Fibroblast of skin of scalp (primary cell): ENCODE measurements at places on chromosomes 2 and 18.

DNA sequence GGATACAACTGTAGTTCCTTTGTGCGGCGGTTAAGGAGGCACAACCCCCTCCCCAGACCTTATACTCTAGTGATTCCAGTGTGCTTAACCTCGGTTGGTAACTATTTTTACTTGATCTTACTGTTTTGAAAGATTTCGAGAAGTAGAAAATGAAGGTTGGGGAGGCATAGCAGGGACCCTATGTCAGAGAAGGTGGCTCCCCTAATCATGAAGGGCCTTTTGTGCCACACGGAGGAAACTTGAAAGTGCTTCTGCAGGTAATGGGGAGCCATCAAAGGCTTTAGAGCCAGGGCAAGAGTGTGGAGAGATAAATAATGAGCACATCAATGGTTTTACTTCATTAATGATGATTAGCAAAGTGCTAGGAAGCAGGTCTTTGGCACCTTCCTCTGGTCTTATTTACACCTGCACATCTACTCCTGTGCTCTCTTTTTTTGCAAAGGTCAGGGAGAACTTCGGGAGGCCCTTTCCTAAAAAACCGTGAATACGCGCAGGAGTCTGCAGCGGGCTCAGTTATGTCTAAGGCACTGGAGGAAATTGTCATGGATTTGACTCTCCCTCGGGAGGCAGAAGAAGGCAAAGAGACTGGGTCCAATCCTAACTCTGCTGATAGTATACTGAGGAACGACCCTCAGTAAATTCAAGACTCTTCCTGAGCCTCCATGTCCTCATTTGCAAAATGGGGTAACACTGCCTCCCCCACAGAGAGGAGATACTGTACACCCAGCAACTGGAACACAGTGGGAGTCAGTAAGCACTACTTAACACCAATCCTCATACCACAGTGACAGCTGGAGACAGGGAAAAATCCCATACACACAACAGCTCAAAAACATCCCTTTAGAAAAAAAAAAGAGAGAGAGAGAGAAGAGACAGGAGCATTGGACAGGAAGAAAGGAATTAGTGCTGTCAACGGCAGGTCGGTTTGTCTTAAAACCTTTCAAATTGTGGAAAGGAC is 81.6 kb downstream of the DDX1 start:
- DNase-seq: no peak

DNA sequence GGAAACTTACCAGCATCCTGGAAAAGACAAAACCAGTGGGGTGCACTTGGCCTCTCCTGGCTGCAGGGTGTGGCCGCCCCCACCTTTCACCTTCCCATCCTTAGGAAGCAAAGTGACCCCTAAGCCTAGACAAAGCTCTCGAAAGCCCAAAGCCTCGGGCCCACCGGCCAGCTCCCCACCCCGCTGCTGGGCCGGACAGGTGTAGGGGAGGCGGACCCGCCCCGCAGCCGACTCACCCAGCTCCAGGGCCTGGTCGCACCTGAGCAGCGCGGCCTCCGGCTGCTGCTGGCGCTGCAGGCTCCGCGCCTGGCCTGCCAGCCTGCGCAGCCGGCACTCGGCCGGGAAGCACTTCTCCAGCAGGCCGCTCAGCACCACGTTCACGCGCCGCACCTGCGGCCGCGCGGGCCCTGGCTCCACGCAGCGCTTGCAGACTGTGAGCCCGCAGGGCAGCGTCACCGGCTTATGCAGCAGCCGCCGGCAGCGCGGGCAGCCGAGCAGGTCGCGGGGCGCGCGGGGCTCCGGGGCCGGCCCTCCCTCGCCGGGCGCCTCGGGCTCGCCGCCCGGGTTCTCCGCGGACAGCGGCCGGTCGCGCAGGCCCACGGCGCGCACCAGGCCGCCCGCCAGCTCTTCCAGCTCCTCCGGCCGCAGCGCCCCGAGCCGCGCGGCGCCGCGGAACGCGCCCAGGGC is 979 bp downstream of the LONRF2 start:
- DNase-seq: peak; percentile 7

DNA sequence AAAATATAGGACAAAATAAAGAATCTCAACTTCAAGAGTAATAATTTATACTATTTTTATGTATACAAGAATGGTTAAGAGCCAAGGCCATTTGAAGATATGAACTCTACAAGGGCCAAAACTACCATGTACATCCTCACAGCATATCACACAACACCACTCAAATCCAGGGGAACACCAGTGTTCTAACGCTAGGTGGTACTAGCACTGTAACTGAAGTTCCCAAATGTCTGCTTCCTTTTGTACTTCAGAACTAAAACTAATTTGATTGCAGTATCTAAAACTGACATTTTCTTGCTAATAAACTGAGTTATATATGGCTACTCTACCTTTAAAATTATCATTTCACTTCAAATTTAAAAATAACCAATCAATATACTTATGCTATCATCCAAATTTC is 47.0 kb downstream of the REV1 start:
- DNase-seq: no peak

- no peak for DNase-seq
Measured at GRCh38 chr2:206970589-206971360, 31.5 kb downstream of the CPO start.

DNA sequence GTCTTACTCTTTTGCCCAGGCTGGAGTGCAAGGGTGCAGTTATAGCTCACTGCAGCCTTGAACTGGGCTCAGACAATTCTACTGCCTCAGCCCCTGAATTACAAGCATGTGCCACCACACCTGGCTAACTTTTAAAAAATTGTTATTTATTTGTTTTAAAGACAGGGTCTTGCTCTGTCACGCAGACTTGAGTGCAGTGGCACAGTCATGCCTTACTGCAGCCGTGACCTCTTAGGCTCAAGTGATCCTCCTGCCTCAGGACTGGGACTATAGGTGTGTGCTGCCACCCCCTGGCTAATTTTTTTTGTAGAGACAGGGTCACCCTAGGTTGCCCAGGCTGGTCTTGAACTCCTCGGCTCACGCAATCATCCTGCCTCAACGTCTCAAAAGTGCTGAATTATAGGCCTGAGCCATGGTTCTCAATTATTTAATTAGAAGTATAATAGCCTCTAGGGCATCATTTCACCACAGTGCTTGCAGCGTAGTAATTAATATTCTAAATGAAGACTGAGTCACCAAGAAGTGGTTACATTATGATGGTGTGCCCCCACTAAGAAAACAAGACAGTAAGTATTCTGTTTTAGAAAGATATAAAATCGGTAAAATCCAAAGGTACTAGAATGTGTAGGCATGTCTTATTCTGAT is 69.6 kb downstream of the EML4 start:
- DNase-seq: peak; percentile 27

- DNase-seq: no peak
Measured at GRCh38 chr2:218223046-218223445, 6.1 kb downstream of the ARPC2 start.

GRCh38 chr2:17010104-17010503 is 344.5 kb upstream of the CYRIA start:
- DNase-seq: no peak

- peak; percentile 30 for DNase-seq
Measured at GRCh38 chr18:48889115-48889941, 61.4 kb downstream of the SMAD7 start.

- DNase-seq: peak; percentile 12
Measured at GRCh38 chr2:223196331-223196730, 144.3 kb downstream of the KCNE4 start.

DNA sequence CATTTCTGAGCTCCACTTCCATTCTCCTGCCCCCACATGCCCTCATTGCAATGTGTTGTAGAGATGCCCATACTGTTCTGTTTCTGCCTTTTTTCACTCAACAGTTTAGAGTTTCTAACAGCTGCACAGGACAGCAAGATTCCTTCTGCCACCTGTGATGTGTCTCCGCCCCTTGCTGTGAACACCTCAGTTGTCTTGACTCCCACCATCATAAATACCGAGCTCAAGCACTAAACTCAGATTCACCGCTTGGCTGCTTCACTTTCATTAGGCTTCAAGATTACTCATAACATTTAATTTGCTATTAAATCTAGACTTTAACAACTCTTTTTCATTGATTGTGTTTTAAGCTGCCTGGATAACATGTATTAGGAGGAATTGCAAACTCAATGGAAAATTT is 141.0 kb downstream of the MAP2 start:
- no peak for DNase-seq

- DNase-seq: no peak
Measured at GRCh38 chr2:67576991-67577390, 179.9 kb downstream of the ETAA1 start.

- no peak for DNase-seq
Measured at GRCh38 chr18:42784632-42785031, 330.9 kb downstream of the RIT2 start.

DNA sequence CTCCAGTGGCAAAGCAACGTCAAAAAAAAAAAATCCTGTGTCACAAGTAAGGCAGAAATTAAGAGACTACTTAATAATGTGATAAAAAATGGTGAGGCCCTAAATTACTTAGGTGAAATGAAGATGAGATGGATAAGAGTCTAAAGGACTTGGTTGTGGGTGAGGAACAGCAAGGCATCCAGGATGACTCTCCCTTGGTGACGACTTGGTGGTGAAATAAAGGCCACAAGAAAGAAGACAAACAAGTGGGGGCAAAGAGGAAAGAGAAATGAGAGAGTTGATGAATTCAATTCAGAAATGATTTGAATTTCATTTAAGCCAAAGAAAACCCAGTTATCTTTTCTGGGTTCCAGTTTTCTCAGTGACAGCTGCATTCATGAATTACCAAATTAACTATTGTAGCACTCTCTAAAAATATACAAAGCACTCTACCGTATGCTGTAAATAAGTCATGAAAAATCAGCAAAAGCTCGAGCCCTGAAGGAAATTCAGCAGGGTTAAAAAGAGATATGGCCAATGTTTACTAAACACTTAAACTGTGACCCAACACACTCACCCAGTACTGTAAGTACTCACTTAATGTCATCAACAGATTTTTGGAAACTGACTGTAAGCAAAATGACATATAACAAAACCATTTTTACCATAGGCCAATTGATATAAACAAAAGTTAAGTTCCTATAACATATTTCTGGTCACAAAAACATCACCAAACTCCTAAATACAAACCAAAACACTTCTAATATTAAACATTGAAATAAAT is 1.4 kb downstream of the METTL8 start:
- DNase-seq: no peak

- peak; percentile 33 for DNase-seq
Measured at GRCh38 chr2:32926708-32927084, 20.1 kb upstream of the LTBP1 start.

DNA sequence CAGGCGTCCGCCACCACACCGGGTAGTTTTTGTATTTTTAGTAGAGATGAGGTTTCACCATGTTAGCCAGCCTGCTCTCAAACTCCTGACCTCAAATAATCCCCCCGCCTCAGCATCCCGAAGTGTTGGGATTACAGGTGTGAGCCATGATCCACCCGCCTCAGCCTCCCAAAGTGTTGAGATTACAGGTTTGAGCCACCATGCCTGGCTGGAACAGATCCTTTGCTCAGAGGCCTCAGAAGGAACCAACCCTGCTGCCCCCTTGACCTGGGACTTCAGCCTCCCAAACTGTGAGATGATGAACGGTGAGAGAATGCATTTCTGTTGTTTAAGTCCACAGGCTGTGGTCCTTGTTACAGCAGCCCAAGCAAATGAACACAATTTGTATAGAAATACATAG is 67.0 kb downstream of the NCAPH start:
- DNase-seq: no peak

GRCh38 chr2:228681426-228681825 is 499.9 kb upstream of the SPHKAP start:
- DNase-seq: peak; percentile 56

DNA sequence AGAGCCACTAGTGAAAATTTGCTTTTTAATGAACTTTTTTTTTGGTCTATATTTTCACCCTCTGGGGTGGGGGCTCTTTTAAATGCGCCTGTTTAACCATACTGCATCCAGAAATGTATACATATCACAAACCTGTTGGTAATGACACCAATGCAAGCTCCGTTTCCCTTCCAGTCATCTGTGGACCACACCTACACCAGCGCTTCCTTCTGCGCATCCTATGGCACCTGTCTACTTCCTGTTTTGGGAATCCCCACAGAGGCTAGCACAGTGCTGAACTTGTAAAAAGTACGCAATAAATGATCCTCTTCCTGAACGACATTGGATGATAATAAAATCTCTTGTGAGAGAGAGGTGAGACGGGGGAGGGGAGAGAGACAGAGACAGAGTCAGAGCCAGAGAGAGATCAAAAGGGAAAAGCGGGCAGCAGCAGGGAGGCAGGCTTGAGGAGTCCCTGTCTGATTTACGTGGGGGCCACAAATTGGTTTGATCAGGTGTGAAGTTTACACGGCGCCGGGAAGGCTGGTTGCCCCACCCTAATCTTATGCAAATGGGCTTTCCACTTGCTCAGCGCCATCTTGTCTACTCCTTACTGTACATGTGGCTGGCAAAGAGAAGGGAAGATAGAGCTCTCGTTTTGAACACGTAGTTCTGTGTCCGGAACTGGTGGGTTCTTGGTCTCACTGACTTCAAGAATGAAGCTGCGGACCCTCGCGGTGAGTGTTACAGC is 38.1 kb upstream of the SLC38A11 start:
- DNase-seq: no peak

DNA sequence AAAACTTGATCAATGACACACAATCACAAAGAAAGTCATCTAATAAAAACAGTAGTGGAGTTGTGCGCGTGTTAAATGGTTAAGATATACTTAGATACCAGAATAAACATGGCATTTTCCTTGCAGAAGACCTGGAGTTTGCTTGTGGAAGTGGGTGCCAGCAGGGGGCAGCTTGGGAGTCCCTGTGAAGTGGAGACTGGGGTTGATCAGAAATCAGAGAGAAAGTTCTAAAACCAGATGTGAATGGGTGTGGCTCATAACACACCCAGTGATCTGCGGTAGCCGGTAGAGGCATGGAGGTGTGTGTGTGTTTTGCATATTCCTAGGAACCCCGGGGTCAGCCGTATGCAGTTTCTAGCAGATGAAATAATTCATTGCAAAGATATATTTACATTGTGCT is 300.1 kb upstream of the TRIB2 start:
- DNase-seq: peak; percentile 50

DNA sequence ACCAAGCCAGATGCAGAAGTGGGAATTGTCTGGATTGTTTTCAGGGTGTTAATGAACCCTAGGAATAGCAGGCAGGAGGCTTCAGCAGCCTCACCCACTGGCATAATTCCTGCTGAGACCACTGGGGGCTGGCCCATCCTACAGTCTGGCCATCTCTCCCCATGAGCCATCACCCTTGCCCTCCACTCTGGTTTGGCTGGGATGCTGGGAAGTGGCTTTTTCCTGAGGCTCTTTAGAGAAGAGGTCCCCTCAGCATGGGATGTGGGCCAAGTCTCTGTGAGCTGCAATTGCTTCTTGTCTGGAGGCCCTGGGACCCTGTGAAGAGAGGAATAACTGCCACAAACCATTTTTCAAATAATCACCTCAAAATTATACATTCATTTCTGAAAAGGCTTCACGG is 4.0 kb downstream of the TCF7L1 start:
- DNase-seq: no peak

GRCh38 chr18:48314690-48315089 is 94.5 kb downstream of the ZBTB7C start:
- DNase-seq: no peak

DNA sequence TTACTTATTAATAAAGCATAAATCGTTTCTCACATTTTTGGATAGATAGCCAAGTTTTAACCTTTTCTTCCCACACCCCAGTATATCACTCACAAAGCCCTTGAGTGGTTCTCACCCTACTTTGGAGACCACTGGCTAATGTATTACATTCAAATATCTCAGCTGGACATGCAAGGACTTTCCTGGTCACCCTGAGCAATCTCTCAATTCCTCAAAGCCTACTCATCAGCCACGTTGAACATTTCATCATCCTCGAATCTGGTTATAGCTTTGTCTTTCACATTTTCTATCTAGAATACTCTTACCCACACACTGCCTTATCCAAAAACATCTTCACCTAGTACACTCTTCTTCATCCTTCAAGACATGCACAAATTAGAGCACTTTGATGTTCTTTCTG is 71.1 kb upstream of the MAPRE2 start:
- DNase-seq: no peak

- DNase-seq: no peak
Measured at GRCh38 chr18:50424877-50425690, 50.2 kb downstream of the SKA1 start.
